ENCODE measurements at places on chromosomes 5 and 9. TPM values are rescaled to one million over a fixed set of nuclear protein-coding genes. Genes with fewer than 3 reads are reported as not detected.

The NUDT12 gene
- total RNA-seq = 0.94 TPM

The TRIM7 gene
- 2.5 TPM for total RNA-seq

The LHFPL2 gene
- 2.4 TPM for total RNA-seq

The TERT gene
- total RNA-seq = not detected

The BASP1 gene
- 0.40 TPM for total RNA-seq

The ADAMTS2 gene
- not detected for total RNA-seq

The CCNJL gene
- 0.17 TPM for total RNA-seq

The ZNF483 gene
- total RNA-seq = 7.0 TPM

The IFNA2 gene
- not detected for total RNA-seq

The MSH3 gene
- total RNA-seq = 18.1 TPM

The MELK gene
- 47.2 TPM for total RNA-seq

The PCDHB15 gene
- 0.06 TPM for total RNA-seq

The SPINK6 gene
- not detected for total RNA-seq

The LIX1 gene
- total RNA-seq = not detected

The ALAD gene
- total RNA-seq = 33.9 TPM

The SPAAR gene
- total RNA-seq = not detected

The NMUR2 gene
- not detected for total RNA-seq

The ABO gene
- not detected for total RNA-seq

The SPINK5 gene
- not detected for total RNA-seq

The DRD1 gene
- not detected for total RNA-seq

The CD74 gene
- total RNA-seq = 350 TPM

The PRLR gene
- not detected for total RNA-seq

The C9orf50 gene
- not detected for total RNA-seq

The MTREX gene
- total RNA-seq = 69.9 TPM

The CDKN2B-AS1 gene
- total RNA-seq = 5.1 TPM

The CMBL gene
- 2.8 TPM for total RNA-seq

The SNCAIP gene
- not detected for total RNA-seq

The MRPL22 gene
- total RNA-seq = 52.4 TPM

The ZCCHC10 gene
- total RNA-seq = 24.5 TPM

The ZFP2 gene
- total RNA-seq = 0.89 TPM

The CWC27 gene
- total RNA-seq = 20.3 TPM

The S100Z gene
- 1.9 TPM for total RNA-seq

The ADRB2 gene
- 5.3 TPM for total RNA-seq

The FOXD4L3 gene
- not detected for total RNA-seq

The RAB24 gene
- 46.6 TPM for total RNA-seq

The EPB41L4A gene
- 0.11 TPM for total RNA-seq

The MGAT4B gene
- 118 TPM for total RNA-seq

The DNAI1 gene
- total RNA-seq = not detected

The TRIM36 gene
- total RNA-seq = 0.26 TPM

The PPP3R2 gene
- total RNA-seq = not detected

The CENPK gene
- 89.9 TPM for total RNA-seq

The ITK gene
- total RNA-seq = 324 TPM

The PCDHB14 gene
- 0.06 TPM for total RNA-seq

The TRIM14 gene
- total RNA-seq = 99.0 TPM

The GPX3 gene
- total RNA-seq = not detected

The IL9 gene
- not detected for total RNA-seq

The ADAMTS16 gene
- total RNA-seq = not detected

The PCDHA10 gene
- not detected for total RNA-seq

The BARX1 gene
- 1.4 TPM for total RNA-seq

The SHROOM1 gene
- total RNA-seq = 6.3 TPM

The SH3PXD2B gene
- total RNA-seq = 0.42 TPM

The CLIC3 gene
- total RNA-seq = 13.3 TPM

The KCTD16 gene
- 0.22 TPM for total RNA-seq

The PIP5K1B gene
- total RNA-seq = 0.36 TPM

The CCDC171 gene
- total RNA-seq = 2.7 TPM

The CDH9 gene
- total RNA-seq = not detected

The GPR151 gene
- total RNA-seq = not detected

The REEP2 gene
- total RNA-seq = 1.3 TPM

All from activated naive CD8-positive, alpha-beta T cell treated with anti-CD3 and anti-CD28 coated beads, Interleukin-2, amount 10 ng/mL, durations not matched to agents 7 days and 5 days (primary cell).